Spinal cord (tissue), 10 donors: ENCODE measurements at places on chromosomes 7 and 10.

DNA sequence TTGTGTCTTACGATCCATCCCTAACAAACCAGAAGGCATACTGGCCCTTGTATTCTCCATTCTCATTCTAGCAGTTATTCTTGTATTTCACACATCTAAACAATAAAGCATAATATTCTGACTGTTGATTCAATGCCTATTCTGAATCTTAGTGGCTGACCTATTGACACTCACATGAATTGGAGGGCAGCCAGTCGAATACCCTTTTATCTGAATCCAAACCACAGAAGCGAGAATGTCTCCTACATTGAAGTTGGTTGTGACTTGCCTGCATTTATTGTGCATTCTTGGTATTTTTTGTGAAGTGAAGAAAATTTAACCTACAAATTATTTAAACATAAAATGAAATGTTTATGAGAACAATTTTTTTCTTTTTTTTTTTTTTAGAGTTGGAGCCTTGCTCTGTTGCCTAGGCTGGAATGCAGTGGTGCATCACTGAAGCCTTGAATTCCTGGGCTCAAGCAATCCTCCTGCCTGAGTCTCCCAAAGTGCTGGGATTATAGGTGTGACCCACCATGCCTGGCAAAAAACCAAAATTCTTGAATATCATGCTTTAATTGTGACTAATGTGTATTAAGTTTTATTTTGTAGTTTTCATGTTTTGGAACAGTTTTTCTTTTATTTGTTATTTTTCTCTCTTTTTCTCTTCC, 22.7 kb downstream of the EXOC4 start:
- no peak for DNase-seq

DNA sequence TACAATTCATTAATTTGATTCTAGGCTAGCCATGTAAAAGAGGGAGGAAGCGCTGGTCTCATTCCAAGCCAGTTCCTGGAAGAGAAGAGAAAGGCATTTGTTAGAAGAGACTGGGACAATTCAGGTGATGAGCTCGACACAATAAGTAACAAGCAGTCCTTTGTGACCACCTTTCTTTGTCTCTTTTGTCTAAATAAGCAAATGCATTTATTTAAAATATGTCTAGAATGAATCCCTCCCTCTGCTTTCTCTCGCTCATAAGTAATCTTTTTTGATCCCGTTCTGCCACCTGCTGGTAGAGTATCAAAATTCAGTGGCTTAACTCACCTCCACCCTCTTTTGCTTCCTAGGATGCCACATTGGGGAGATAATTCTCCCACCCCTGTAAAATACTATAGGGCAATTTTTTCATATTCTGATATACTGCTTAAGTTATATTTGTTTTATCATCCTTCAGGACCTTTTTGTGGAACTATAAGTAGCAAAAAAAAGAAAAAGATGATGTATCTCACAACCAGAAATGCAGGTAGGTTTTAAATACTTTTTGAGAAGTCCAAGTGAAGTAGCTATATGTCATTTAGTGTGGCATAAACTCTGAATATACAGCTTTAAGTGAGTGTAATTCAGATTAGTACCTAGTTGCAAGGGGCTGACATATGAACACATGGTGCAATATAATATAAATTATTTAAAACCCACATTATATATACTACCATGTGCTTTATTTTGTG, 91.5 kb downstream of the GSDME start:
- peak; percentile 44 for DNase-seq

DNA sequence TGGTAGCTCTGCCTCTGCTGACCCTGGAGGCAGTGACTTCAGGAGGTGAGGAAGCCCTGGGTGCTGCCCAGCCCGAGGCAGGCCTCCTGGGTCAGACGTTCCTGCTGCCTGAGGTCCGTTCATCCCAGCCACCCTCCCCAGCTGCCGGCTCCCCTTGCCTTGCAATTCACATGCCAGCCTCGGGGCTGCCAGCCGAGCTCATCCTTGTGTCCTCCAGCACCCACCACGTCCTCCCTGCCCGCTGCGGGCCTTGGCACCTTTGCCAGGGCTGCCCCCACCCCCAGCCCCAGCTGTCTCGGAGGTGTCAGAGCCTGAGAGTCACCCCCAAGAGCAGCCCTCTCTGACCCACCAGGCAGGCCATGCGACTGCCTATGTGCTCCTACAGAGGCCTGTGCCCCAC, 162.1 kb upstream of the RNF32 start:
- no peak for DNase-seq

GRCh38 chr7:33870120-33870519, 35.2 kb upstream of the BMPER start:
- no peak for DNase-seq

- DNase-seq, result no peak
Observed at GRCh38 chr7:114903131-114903530, 18.8 kb upstream of the MDFIC start.

GRCh38 chr7:47786557-47787248, 161.6 kb downstream of the PKD1L1 start:
- DNase-seq, result no peak

DNA sequence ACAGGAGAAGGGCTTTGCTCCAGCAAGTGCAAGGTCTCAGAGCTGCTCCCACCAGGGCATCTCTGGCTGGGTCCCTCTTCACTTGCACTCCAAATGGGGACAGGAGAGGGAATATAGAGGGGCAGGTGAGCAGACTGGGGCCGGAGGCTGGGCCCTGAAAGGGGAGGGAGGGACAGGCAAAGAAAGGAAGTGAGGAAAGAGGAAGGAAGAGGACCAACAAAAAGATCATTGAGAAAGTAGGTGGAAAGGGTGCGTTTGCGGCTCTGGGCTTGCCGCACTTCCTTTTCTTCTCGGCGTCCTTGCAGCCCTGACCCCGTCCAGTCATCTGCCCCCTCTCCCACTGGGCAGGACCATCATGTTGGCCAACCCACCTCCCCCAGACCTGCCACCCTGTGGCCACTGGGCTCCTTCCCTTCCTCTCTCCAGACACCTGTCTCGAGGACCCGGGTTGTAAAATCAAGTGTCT, 14.0 kb downstream of the ITPRIP start:
- no peak for DNase-seq

- no peak for DNase-seq
Observed at GRCh38 chr10:119120413-119120867, 16.5 kb downstream of the DENND10 start.

GRCh38 chr10:34374356-34375045, 440.6 kb downstream of the PARD3 start:
- peak; percentile 72 for DNase-seq

GRCh38 chr7:26185131-26185843, 15.3 kb downstream of the HNRNPA2B1 start:
- DNase-seq, result no peak

DNA sequence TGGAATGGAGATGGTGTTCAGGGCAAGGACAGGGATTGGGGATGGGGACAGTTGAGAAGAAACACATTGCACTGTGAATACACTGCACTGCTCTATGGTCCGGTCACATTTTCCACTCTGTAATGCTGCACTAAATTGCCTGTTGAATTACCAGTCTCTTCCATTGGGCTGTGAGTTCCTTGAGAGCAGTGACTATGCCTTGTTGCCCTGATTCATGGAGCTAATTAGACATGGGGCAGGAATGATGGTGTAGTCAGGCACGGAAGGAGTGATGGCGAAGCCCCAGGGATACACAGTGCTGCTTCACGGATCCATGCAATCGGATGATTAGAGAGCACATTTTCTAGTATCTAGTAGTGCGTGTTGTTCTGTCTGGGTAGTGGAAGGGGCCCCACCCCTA, 25.4 kb upstream of the GPAM start:
- DNase-seq, result peak; percentile 49

DNA sequence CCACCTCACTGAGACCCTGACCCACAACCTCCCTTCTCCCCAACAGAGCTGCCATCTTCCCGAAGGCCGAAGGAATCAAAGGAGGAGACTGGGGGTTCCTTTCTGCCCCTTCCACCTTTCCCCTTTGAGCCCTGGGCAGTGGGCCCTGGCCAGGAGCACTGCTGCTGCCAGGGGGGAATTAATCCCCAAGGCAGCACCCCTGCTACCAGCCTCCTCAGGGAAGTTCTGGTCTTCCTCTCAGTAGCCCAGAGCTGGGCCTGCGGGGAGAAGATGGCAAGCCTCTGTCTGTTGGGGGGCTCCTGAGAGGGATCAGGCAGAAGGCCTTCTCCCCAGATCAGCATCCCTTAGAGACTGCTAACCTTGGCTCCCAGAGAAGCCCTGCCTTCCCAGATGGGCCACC, 25.5 kb downstream of the DPCD start:
- DNase-seq, result no peak

GRCh38 chr10:104240078-104240477, 7.9 kb upstream of the CFAP43 start:
- DNase-seq, result no peak

GRCh38 chr7:55572378-55573233, at the start of gene VOPP1:
VOPP1 (minus strand) TSS chr7:55572502; CDS start chr7:55572324, 178 bp downstream.
- DNase-seq, result peak; percentile 64

GRCh38 chr10:43118631-43119415, 19.4 kb upstream of the CSGALNACT2 start:
- no peak for DNase-seq

GRCh38 chr7:106774768-106775551, 90.1 kb upstream of the PIK3CG start:
- no peak for DNase-seq

- DNase-seq, result peak; percentile 62
Observed at GRCh38 chr7:50751146-50751545, 31.6 kb downstream of the GRB10 start.

DNA sequence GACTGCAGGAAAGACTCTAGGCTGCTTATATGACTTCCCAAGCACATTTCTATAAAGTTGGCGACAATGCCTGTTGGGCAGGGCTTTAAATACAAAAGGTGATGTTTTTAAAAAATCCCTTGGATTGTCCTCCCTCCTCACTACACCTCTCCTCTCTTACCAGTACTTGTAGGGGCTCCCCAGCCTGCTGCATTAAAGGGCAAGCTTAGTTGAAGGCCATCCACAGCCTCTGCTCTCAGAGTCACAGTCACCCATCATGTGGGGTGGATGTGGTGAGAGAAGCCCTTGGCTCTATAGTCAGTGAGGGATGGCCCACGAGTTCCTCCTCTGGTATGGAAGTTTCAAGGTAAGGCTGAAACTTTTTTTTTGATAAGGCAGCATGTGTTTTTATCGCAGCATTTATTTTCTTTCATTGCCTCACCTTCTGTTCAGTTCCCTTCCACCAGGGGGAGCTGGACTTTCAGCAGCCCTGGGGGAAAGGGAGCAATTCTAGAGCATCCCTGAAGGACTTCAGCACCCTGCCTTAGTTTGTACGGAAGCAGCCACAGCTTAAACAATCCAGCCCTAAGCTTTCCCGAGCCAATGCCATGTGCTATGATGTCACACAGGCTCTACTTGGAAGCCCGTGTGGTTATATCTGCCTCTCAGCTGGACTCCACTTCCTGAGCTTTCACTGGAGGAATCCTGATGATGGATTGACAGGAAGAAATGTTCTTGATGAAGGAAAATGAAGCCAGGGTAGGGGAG, 131.9 kb downstream of the CALCR start:
- DNase-seq, result no peak

DNA sequence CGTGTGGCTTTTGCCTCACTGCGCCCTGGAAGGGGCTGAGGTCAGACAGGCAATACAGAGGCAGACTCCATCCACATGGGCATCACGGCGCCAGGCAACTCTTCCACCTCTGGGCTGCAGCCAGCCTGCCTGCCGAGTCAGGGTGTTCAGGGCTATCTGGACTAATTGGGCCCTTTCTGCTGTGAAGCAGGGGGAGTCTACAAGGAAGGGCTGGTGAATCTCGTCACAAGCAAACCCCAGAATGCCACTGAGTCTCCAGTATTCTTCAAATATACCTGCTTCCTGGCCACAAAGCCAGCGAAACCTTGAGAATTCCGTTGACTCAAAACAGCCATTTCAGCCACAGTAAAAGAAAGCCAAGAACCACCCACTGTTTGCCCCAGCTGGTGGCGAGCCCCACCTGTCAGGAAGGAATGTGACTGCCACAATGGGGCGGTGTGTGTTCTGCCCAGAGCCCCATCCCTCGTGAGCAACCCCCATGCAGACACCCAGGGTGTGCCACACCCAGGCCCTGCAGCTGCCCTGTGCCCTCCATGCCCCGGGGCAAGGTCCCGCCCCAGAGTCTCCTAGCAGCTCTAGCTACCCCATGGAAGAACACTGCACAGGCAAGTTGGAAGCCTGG, 117.3 kb downstream of the FAM53B start:
- DNase-seq, result no peak

GRCh38 chr7:132998763-132999162, 83.1 kb downstream of the CHCHD3 start:
- no peak for DNase-seq

- DNase-seq, result peak; percentile 85
Observed at GRCh38 chr10:11017570-11018431, at the start of gene CELF2. CELF2 (plus strand) TSS chr10:11017872; CDS start chr10:11018090, 218 bp downstream.

GRCh38 chr7:37901236-37901827, 15.3 kb downstream of the SFRP4 start:
- no peak for DNase-seq

DNA sequence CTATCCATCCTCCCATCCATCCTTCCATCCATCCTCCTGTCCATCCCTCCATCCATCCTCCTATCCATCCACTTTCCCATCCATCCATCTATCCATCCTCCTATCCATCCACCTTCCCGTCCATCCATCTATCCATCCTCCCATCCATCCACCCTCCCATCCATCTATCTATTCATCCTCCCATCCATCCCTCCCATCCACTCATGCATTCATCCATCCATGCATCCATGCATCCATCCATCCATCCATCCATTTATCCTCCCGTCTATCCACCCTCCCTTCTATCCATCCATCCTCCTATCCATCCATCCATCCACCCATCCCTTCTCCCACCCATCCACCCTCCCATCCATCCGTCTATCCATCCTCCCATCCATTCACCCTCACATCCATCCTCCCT, 25.2 kb upstream of the PSMG3 start:
- no peak for DNase-seq

GRCh38 chr7:43944286-43944685, 18.1 kb downstream of the UBE2D4 start:
- DNase-seq, result no peak

- no peak for DNase-seq
Observed at GRCh38 chr10:17290226-17290625, 62.2 kb downstream of the VIM start.

GRCh38 chr10:106555599-106555998, 608.9 kb downstream of the SORCS1 start:
- DNase-seq, result no peak

DNA sequence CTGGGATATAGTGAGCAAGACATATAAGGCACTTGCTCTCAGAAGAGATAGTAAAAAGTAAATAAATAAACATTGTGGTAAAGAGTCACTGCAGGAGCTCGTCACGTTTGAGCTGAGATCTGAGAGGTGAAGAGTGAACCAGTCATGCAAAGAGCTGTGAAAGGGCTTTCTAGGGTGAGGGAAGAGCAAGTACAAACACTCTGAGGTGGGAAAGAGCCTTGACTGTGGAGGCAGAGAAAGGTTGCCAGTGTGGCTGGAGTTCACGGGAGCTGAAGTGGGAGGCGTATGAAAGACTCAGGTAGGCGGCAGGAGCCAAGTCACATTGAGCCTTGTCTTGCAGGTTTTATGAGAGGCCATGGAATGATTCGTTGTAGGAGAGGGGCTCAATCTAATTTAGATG, 141.0 kb downstream of the C1GALT1 start:
- no peak for DNase-seq
